Endothelial cell of umbilical vein (primary cell): ENCODE measurements at places on chromosomes 2 and 18. TPM values are rescaled to one million over a fixed set of nuclear protein-coding genes. Genes with fewer than 3 reads are reported as not detected.

DNA sequence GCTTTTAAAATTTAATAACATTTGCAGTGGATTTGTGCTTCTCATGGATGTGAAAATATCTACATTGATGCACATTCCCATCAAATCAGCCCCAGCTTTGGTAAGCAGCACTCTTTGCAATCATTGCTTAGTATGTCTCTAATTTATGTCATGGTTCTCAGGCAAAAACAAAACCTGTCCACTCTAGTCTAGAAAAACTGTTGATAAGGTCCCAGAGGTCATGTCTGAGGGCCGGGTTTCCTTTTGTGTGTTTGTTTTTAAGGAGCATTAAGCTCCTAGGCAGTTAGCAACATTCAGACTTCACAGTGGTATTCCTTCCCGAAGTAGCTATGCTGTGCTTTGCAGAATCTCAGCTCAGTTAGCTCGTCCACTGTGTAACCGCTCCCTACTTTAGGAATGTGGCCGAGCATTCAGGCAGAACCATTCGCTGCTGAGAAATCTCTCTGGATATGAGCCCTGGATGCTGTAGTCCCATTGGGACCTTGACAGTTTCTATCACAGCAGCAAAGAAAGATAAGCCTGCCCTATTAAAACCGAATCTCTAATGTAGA is 4.0 kb downstream of the DIPK1C start:
- no peak for DNase-seq

- DNase-seq: peak; percentile 97
Observed at GRCh38 chr2:166088634-166089033, 39.2 kb downstream of the SCN1A start.

- no peak for DNase-seq
Observed at GRCh38 chr2:29804671-29805070, 116.7 kb downstream of the ALK start.

- no peak for DNase-seq
Observed at GRCh38 chr2:26666671-26667070, 25.5 kb upstream of the CIB4 start.

MBD2 gene
- total RNA-seq: 105 and 110 TPM in 2 replicates

DNA sequence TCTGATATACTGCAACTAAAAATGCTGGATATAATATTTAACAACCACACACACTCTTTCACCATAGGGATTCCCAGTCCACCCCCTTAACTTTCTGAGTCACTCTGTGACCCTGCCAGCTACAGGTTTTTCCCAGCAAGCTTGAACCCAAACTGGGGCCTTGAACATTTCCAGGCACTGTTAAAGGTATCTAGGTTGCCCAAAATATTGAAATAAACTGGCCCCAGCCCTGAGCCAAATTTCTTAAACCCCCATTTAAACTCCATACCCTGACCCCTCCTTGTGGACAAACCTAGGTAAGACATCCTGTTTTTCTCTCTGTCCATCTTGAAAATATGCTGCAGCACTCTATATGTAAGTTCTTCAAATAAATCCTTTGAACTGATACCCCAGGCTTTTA is 19.7 kb upstream of the DCTN1 start:
- DNase-seq: peak; percentile 41

RNF103 gene
- total RNA-seq: 24.2 and 27.2 TPM in 2 replicates

DNA sequence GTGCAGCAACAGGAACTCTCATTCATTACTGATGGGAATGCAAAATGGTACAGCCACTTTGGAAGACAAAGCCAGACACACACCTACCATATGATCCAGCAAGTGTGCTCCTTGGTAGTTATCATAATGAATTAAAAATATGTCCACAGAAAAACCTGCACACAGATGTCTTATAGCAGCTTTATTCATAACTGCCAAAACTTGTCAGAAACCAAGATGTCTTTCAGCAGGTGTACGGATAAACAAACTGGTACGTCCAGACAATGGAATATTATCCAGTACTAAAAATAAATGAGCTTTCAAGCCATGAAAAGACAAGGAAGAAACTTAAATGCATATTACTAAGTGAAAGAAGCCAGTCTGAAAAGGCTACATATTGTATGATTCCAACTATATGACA is 50.4 kb downstream of the CHMP3 start:
- no peak for DNase-seq

DNA sequence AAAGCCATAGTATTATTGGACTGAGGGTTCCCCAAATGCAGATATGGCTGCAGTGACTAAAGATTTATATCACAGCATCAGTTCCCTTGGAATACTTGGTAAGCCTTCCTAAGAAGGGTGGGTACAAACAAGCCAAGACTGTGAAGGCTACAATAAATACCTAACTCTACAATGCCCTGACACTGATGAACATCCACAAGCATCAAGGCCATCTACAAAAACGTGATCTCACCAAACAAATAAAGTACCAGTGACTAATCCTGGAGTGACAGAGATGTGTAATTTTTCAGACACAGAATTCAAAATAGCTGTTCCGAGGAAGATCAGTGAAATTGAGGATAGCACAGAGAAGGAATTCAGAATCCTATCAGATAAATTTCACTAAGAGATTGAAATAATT is 254.5 kb downstream of the PARD3B start:
- no peak for DNase-seq

DNA sequence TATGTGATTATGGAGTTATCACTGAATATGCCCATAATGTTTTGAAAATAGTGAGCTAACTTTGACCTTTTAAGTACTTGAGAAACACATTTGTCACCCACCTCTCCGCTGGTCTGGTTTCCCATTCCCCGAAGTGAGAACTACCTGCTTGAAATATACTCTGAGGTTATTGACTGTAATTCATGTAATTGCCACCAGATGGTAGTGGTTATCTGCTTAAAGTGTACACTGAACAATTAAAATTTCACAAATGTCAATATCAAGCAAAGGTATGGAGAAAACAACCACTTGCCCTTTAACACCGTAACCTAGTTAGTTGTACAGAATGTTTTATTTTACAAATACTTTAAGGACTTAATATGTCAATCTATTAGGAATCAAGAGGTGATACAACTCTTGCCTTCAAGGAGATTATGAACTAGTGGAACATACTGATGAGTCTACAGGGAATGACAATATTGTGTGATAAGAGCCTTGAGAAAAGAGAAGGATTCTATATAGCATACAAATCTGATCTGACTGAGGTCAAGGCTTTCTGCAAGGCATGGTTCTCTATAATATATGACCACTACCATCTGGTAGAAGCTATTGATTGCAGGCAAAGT is 316.8 kb upstream of the KCNH7 start:
- peak; percentile 59 for DNase-seq

DNA sequence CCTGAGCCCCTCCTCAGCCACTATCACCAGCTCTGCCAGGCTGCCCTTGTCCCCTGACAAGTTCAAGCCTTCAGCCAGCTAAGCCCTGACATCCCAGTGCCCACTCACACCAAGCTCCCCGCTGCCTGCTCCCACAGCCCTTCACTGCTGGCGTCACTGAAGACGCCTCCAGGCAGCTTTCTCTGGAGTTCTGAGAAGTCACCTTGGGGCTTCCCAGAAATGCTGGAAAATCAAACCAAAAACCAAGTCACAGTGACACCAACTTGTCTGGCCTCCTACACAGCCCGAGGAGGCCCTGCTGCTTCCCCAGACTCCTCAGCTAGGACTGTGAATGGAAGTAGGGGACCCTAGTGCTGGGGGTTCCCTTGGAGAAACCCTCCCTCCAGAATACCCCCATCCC is 2.2 kb upstream of the TNS1 start:
- no peak for DNase-seq

DNA sequence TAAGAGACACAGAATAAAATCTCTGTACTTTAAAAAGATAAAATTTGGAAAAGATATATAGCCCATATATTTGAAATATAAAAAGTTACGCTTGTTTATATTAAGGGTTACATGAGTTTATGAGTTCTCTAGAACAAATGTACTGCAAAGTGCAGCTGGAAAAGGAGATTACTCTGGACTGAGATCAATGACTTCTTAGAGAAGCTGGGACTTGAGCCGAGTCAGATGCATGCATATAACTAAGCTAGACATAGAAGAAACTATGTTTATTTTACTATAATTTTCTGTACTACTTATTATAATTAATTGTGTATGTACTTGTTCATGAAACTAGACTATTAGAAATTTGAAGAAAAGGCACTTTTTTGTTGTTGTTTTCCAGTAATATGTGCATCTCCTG is 170.3 kb upstream of the NXPH2 start:
- no peak for DNase-seq

RASGRP3 gene
- total RNA-seq: 39.6 and 42.1 TPM in 2 replicates

SPP2 gene
- total RNA-seq: not detected in 2 replicates

CNDP1 gene
- not detected in 2 replicates for total RNA-seq

DNA sequence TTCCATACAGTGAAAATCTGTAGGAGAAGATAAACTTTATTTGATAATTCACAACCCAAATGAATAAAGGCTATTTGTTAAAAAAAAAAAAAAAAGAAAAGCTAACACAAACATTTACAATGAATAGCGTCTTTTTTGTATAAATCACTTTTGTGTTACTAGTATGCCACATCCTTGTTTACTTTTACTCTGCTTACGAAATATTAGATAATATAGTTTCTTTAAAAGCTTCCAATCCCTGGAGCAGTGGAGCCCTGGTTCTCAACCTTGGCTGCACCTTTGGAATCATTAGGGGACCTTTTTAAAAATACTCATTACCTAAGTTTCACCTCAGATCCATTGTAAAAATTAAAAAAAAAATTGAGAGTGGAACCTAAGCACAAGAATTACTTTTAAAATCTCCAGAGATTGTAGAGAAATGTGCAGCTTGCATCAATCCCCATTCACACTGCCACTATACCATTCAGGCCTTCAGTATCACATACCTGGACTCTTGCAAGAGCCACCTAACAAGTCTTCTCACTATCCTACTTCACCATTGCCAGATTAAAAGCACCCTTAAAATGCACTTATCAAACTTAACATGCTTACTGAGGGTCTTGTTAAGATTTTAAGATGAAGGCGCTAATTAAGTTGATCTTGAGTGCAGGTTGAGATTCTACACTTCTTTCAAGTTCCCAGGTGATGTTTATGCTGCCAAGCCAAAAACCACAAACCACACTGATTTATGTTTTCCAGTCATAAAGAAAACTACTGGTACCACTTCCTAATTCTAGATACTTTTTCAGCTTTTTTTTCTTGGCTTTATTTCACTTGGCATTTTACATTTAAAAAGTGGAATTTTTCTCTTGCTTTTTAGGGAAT is 59.7 kb upstream of the ZC3H15 start:
- no peak for DNase-seq

DNA sequence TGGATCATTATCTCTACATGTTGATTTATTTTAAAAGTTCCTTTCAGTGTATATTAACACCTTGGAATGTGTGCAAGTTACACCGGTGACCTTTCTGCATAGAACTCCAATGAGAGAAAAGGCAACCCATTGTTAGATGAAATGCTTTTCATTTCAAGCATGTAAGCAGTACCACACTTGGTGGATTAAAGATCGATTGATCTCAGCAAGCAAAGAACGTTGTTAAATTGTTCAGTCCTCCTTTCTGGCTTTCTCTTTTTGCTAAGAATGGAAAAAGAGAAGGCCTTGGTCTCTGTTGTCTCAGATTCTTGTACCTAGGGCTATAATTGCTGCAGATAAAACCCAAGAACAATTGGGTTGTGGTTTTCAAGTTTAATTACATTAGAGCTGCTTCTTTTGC is 843.0 kb downstream of the DPP10 start:
- no peak for DNase-seq

GRCh38 chr18:10514082-10514481 is 11.7 kb upstream of the NAPG start:
- no peak for DNase-seq

GRCh38 chr2:70828914-70829824 is 6.4 kb downstream of the CD207 start:
- DNase-seq: peak; percentile 91

DNA sequence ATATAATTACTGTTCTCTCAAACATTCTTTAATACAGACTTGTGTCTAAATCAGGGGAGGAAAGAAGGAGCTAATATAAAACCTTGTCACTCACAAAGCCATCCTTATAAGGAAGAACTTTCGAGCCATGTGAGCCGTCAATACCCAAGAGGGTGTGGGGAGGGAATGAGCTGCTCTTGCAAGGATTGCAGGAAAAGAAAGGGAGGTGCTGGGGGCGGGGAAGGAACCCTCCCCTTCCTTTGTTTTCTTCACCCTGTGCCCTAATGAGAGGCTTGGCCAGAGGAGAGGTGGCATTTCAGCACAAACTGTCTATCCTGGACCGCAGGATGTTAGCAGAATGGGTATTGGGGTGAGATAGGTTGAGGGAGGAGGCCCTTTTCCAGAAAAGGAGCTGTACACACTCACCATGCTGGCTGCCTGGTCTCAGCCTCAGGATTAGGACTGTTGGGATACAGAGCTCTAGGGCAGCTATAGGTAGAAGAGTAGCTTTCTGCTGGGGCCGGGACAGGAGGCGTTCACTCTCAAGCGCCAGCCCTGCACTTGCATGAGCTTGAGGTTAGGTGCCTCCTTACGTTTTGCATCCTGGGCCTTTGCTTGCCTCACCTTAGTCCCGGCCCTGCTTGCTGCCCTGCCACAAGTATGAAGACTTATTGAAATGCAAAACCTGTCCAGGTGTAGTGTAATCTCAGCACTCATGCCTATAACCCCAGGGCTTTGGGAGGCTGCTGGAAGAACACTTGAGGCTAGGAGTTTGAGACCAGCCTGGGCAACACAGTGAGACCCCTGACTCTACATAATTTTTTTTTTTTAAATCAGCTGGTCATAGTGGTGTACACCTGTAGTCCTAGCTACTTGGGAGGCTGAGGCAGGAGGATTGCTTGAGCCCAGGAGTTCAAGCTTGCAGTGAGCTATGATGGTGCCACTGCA is 190.5 kb downstream of the LOXHD1 start:
- DNase-seq: no peak
